Stimulated activated naive CD4-positive, alpha-beta T cell (primary cell): ENCODE measurements at places on chromosomes 11 and 22.

- DNase-seq, result no peak
These were observed 64.7 kb downstream of the LDLRAD3 start for GRCh38 chr11:36008584-36008983.

DNA sequence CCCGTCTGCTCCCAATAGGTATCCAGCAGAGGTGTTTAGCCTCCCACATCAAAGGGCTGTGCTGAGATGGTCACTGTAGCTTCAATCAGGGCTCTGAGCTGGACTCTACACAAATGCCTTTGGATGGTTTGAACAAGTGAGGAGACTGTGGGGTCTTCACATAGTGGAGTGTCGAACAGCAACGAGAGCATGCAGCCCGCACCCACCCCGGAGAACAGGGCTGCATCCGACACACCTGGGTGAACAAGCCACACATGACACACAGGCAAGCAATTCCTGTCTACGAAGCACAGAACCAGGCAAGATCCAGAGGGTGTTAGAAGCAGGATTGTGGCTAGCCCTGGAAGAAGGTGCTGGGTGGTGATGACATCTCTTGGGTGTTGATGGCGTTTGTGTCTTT lies 58.0 kb upstream of the FGF3 start:
- DNase-seq, result no peak

- DNase-seq, result no peak
These were observed 6.9 kb upstream of the CATSPER1 start for GRCh38 chr11:66032957-66033735.

DNA sequence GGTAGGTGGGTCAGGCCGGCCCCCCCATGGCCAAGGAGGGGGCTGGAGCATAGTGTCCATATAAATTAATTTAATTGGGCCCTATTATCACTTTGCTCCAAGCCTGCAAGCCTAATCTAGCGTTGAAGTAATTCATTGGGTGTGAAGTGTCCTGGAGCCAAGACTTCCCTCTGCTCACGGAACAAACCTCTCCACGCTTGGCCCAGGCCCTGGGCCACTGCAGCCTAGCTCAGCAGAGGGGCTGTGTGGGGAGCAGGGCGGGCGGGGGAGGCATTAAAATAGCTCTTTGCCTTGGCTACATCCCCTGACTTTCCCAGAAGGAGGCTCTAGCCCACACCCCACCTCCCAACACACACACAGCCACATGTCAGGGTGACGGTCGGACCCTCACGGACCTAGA lies 73.5 kb downstream of the THAP12 start:
- no peak for DNase-seq

DNA sequence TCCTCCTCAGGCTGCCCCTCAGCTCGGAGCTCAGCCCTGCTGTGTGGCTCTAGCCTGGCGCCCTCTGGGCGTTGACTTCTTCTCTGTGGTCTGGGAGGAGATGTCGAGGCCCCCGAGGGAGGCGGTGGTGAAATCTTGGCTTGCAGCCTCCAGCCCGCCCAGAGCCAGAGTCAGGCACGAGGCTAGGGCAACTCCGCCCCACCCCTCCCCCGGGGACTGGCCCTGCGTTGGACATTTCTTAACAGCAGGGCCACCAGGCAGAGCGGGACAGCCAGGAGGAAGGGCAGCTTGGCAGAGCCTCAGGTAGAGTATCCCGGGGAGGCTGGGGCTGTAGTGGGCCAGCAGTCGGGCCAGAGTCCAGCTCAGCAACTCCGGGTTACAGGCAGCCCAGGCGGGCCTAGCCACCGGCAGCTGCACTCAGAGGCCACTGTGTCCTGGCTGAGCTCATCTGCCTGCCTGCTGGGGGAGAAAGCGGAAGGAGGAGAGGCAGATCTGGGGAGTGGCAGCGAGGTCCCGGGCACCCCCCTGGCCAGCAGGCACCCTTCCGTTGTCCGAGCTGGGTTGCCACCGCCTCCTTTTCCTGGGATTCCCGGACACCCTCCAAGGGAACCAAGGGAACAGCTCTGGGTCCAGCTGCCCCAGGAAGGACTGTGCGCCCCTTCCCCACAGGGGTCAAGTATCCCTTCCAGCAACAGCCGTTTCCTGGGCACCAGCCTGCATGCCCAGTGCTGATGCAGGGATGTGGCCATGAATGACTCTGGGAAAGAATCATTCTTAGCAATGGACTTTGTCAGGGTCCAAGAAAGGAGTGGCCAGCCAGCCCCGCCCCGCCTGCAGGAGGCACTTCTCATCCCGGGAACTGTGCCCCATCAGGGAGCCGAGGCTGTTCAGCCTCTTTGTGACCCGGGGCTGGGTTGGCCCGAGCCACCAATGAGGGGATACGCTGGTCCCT lies at the start of gene ALDH3B1:
TSS of gene ALDH3B1 (plus strand) at position 238 of the 952 bp plus-strand sequence. CDS start 4,971 bp downstream, outside the sequence.
- DNase-seq, result no peak

DNA sequence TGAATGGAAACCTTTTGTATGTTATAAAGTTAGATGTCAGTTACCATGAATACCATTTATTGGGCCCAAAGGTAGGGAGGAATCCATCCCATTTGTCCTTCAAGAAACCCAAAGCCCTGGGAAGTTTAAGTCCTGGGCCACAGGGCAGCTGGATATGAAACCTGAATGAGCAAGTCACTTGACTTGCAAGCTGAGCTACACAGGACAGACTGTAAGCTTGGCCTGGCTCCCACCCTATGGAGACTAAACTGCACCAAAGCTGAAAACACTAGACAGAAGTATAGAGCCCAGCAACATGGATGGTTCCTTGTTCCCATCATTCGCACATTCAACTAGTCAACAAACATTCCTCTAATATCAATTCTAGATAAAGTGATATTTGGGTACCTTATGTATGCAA lies 71.3 kb downstream of the KCNC1 start:
- DNase-seq, result no peak

DNA sequence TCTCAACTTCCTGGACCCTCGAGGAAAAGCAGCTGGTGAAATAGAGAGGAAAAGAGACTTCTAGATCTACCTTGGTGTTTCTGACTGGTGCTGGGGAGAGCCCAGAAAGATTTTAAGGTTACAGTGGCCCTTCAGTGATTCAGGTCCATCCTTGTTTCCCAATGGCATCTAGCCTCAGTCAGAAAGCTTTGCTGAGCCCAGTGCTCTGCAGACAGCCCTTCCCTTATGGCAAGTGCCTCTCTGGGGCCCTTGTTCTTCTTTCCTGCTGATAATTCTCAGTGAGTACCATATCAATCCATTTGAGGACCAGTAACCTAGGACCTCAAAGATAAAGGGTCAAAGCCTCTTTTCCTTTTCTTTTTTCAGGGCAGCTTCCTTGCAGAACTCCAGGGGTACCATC lies 25.1 kb upstream of the TMEM135 start:
- DNase-seq, result no peak

DNA sequence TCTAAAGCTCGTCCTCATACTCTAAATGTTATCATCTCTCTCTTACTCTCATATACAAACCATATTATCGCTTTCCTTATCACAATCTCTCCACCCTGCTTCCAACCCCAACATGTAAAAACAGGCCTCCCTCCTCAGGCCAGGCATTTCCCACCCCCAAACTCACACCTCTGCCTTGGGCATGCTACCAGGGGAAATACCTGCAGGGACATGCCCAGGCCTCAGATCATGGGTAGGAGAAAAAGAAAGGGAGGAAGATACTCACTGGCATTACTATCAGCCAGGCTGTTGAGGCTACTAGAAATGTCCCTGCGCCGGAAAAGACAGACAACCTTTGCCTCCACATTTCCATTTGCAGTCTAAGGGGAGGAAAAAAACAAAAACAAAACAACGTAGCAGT lies 1.8 kb downstream of the MTA2 start:
- DNase-seq, result no peak

- DNase-seq, result no peak
These were observed 821.3 kb upstream of the API5 start for GRCh38 chr11:42490506-42490905.

- DNase-seq, result no peak
These were observed 91.5 kb upstream of the SESN3 start for GRCh38 chr11:95322539-95322938.

GRCh38 chr11:82718307-82718706 lies 15.4 kb downstream of the FAM181B start:
- peak; percentile 0 for DNase-seq

DNA sequence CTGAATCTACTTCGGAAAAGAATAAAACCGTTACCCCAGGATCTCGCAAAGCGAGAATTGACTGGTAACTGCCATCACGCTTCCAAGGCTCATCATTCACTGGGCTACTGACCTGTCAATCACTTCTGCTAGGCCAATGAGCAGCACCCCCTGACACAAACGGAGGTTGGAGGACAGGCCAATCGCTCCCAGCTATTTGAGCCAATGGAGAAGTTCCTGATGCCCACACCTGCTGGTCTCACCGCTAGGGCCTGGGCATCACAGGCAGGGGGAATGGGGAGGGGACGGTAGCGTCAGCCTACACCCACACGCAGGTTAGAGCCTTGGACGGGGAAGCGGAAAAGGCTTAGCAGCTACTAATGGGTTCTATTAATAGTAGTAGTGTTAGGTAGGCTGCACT lies 56.7 kb upstream of the CHST1 start:
- no peak for DNase-seq

GRCh38 chr22:46455446-46455845 lies 82.0 kb downstream of the CELSR1 start:
- no peak for DNase-seq

DNA sequence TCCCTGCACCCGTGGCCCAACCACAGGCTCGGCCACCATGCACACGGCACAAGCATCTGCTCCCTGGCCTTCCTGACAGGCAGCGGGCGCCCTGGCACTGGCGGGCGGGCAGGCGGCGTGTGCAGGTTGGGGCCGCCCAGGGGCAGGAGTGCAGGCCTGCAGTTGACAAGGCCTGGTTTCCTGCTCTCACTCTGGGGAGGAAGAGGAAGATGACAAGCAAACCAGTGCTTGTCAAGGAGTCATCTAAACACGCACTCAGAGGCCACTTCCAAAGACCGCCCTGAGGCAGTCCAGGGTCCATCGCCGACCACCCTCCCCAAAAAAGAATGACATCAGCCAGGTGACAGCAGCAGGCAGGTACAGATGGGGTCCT lies 65.3 kb upstream of the LINC01488 start:
- no peak for DNase-seq

DNA sequence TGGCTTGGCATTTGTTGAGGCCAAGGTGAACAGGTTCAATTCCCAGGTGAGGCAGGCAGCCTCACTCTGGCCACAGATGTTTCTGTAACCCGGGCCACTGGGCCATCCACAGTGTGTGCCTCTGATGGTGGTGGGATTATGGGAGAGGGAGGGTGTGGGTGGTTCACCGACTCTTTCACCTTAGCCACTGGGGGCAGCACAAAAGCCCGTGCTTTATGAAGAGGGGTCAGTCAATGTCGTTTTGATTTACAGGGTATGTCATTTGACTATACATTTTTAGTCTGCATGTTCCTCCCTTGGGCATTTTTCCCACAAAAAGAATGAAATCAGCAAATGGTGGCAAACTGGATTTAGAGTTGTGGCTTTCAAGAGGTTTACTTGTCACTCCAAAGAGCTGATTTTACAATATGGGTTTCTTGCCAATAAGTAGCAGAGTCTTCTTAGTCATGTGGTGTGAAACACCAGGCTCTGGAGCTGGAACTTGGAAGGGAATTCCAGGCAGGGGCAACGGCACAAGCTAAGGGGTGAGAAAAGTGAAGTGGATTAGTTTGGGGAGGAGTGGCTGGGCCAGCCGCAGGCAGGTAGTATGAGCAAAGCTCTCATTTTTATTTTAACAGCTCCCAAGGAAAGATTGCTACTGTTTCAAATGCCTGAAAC lies 217.8 kb upstream of the ZBED5 start:
- DNase-seq, result no peak

- DNase-seq, result no peak
These were observed 165.8 kb downstream of the BUD13 start for GRCh38 chr11:116607027-116607426.

GRCh38 chr11:120824242-120824641 lies 199.7 kb upstream of the TBCEL start:
- no peak for DNase-seq

DNA sequence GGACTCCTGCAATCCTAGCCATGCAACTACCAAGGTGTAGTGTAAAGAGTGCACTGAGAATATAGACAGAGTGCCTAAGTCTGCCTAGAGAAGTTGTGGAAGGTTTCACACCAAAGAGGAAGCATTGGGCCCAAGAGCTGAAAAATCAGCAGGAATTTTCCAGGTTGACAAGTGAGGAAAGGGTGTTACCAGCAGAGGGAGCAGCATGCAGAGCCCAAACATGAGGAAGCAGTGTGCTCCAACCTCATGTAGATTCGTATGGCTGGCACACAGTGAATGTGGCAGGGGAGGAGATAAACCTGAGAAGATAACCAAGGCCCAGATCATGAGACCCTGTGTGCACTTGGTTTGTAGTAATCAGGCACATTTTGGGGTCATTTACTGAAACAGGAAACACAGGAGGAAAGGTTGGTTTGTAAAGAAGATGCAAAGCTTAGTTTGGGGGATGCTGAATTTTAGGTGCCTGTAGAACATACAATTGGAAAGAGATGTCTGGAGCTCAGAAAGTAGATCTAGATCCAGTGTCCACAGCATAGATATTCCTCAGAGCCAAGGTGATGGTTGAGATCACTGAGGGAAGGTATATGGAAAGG lies 1.7 kb downstream of the HPX start:
- DNase-seq, result peak; percentile 31

DNA sequence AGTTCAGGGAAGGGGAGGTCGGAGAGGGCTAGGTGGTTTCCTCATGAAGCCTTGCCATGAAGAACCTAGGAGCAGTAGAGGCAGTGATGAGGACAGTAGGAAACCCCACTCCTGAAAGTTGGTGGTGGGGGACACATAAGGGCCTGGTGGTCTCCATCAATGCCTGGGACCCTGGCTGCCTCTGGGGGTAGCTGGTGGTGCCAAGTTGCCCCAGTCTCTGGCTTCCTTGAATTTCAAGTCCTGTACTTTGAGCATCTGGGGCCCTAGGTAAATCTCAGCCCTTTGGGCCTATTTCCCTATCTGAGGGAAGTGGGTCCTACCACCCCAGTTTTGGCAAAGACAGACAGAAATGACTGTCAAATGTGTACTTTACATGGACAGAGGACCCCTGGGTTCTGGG lies 28.1 kb downstream of the AMPD3 start:
- DNase-seq, result no peak

DNA sequence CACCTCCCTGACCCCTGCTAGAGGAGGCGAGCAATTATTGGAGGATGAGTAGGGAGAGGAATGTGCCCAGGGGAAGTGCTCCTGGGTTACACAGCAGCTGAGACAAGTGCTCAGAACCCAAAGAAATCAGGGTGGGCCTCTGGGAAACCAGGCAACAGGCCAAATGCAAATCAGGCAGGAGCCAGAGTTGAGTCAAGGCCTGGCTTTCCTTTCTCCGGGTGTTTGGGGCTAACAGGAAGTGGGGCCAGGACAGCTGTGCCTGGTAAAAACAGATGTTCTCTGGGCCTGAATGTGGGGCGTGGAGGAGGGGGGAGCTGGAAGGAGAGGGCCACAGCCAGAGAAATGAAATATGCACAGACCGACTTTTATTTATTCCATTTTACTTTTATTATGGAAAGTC lies 22.0 kb downstream of the MFNG start:
- DNase-seq, result no peak

DNA sequence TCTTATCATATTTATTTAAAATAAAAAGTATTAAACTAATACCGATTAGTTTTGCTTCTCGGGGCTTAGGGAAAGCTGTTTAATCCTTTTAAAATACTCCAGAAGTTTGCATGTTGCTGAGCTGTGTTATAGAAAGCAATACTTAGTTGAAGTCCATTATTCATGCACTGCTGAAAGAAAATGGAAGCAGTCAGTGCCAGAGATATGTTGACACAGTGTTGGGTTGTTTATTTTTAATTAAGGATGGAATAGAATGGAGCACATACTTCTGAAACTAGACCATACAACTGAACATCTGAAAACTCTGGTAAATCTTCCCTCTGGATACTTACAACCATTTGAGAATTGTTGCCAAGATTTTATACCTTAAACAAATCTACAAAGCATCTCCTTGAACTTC lies 282.7 kb upstream of the CCDC179 start:
- DNase-seq, result no peak
